ENCODE measurements at places on chromosomes 5 and 9.

DNA sequence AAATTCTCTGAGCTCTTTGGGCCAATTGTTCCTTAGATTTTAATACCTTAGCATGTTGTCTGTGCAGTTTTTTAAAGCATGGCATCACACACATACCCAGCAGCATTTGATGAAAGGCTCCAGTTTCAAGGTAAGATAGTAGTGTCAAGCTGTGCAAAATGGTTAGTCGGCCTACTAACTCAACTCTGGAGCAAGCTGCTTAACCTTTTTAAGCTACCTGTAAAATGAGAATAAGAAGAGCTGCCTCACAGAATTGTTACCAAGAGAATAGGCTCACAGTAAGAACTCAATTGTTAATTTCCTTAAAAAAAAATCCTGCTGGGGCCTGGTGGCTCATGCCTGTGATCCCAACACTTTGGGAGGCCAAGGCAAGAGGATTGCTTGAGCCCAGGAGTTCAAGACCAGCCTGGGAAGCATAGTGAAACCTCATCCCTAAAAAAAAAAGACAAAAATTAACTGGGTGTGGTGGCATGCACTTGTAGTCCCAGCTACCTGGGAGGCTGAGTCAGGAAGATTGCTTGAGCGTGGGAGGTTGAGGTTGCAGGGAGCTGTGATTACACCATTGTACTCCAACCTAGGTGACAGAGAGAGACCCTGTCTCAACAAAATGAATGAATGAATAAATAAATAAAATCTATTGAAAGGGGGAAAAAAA is 96.5 kb downstream of the IQGAP2 start:
- DNase-seq, result no peak

DNA sequence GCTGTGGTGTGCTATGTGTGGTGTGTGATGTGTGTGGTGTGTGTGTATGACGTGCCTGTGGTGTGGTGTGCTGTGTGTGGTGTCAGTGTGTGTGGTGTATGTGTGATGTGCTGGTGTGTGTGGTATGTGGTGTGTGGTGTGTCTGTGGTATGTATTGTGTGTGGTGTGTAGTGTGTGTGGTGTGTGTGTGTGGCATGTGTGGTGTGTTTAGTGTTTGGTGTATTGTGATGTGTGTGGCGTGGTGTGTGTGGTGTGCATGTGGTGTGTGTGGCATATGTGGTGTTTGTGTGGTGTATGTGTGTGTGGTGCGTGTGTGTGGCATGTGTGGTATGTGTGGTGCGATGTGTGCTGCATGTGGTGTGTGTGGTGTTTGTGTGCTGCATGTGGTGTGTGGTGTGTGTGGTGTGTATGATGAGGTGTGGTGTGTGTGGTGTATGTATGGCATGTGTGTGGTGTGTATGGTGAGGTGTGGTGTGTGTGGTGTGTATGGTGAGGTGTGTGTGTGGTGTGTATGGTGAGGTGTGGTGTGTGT is 18.3 kb upstream of the RNU6ATAC start:
- no peak for DNase-seq

DNA sequence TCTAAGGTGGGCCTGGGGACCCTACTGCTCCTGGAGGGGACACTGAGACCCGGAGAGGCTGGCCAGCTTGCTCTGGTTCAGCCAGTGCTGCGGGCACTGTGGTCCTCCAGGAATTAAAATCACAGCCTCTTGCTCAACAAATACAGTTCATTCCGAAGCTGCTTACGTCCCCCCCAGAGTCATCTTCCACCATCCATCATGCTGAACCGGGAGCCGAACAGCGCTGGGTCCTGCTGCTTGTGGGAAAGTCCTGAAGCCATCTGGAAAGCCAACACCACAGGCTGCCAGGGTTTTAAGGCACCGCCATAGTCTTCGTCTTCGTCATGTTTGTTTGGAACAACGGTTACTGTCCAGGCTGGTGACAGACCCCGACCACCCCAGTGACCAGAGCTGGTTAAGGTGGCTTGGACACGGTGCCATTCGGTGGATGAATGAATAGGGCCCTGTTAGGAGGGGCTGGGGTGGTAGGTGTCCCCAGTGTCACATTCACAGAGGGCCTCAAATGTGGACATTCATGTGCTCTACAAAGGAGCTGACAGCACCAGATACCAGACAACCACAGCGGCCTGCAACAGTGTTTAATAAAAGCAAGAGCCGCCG is 81.6 kb upstream of the PHYKPL start:
- DNase-seq, result no peak

DNA sequence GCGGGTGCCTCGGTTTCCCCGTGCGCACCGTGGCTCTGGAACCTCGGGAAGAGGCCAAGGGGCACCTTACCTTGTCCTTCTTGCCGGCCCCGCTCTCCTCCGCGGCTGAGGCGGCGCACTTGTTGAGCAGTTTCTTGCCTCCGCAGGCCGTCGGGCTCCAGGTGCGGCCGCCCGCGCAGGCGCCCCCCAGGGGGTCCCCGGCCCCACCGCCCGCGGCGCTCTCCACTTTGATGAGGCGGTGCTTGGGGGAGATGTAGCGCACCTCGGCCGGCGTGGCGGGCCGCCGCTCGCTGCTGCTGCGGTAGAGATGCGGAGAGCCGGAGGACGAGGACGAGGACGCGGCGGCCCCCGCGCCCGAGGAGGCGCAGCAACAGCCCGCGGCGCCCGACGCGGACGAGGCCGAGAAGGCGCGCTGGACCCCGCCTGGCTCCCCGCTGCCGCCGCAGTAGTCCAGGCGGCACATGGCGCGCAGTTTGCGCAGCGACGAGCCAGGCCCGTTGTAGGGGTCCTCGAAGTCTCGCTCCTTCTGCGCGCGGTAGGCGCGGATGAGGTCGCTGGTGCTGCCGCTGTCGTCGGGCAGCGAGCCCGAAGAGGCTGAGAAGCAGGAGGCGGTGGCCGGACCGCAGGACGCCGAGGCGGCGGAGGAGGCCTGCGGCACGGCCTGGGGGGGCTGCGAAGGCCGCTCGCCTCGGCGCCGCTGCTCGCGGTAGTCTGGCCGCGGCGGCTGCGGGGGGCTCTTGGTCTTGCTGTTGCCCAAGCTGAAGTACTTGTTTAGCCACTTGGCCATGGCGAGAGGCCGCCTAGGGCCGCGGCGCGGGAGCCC is 957 bp downstream of the SHB start:
- no peak for DNase-seq

DNA sequence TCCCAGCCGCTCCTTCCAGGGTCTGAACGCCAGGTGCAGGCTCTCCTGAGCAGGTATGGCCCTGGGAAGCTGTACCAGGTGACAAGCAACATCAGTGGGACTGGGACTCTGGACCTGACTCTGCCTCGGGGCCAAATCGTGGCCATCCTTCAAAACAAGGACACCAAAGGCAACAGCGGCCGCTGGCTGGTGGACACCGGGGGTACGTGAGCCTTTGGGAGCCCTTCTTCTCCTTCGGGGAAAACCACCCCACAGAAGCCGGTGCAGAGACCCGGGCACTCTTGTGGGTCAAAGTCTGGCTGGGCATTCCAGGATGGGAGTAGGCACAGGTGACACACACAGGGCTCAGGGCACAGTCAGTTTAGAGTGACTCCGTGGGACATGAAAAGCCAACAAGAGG is 45.8 kb downstream of the ARHGEF37 start:
- no peak for DNase-seq

DNA sequence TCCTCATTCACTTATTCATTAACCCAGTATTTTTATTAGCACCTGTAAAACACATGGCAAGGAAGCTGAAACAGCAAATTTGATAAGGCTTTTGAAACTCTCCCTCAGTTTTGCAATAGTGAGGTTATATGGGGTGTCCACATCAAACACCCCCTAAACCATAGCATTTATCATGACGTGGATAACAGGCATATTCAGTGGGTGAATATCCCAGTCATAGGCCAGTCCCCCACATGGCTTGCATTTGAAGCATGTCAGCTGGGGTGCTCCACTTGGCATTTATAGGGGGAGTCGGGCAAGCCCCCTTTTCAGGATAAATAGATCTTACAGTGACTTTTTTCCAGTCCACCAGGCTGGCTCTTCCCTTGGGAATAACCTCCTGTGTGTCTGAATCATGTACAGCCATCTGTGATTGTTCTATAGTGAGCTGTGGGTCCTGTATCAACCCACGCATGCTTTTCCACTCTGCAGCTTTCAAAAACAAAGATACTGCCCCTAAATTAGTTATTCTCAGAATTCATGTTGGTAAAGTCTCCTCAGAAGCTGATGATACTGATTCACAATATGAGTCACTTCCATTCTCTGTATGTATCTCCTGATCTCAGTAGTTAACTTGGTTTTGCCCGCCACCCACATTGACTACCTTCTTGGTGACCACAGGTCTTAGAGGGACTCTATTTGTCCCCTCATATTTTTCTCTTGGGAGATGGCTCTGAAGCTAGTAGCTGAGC is 84.4 kb upstream of the SPIN1 start:
- no peak for DNase-seq

- DNase-seq, result no peak
Measured at GRCh38 chr9:124639637-124640036, 131.5 kb downstream of the NR6A1 start.

DNA sequence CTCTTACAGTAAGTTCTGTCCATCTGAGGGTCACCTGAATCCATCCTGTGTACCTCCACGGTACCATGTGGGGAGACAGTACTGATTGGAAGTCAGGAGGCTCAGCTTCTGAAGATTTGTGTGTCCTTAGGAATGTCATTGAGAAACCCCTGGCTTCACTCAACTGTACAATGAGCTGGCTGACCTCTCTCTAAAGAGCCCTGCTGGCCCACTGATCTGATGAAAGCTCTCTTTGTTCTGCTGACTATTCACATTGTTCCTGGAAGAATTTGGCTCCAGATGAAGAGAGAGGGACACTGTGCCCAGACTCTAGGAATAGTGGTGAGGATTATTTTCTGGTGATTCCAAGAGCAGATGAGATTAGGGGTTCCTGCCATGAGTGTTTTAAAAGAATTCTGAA is 141.2 kb downstream of the LURAP1L start:
- DNase-seq, result no peak

Data from left renal pelvis (tissue), 4 donors.